ENCODE measurements at places on chromosomes 12 and 14. TPM values are rescaled to one million over a fixed set of nuclear protein-coding genes. Genes with fewer than 3 reads are reported as not detected.

- peak; percentile 64 for DNase-seq
Measured at GRCh38 chr12:57224973-57225679, 4.4 kb upstream of the SHMT2 start.

DNA sequence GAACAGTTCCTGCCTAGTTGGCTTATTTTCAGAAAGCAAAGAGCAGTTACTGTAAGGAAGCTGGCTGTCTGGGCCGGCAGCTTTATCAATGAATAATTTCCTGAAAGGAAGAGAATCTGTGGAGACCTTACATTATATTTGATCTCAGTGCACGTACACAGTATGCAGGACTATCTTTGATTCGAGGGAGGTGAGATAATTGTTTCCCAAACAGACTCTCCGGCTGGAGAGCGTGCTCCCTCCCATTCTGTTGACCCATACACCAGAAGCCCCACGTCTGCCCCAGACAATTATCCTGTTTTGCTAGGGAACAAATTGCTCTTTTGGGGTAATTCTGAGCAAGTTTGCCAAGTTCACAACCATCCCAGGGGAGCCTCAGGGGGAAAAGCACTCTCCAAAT is 1115.0 kb downstream of the VRK1 start:
- DNase-seq = no peak

DNA sequence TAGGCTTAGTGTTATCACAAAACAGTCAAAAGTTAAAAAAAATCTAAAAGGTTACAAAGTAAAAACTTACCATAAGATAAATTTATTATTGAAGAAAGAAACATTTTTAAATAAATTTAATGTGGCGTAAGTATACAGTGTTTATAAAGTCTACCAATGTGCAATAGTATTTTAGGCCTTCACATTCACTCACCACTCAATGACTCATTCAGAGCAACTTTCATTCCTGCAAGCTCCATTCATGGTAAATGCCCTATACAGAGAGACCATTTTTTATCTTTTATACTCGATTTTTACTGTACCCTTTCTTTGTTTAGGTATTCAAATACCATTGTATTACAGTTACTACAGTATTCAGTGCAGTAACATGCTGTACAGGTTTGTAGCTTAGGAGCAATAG is 124.5 kb downstream of the ANO4 start:
- no peak for DNase-seq

DNA sequence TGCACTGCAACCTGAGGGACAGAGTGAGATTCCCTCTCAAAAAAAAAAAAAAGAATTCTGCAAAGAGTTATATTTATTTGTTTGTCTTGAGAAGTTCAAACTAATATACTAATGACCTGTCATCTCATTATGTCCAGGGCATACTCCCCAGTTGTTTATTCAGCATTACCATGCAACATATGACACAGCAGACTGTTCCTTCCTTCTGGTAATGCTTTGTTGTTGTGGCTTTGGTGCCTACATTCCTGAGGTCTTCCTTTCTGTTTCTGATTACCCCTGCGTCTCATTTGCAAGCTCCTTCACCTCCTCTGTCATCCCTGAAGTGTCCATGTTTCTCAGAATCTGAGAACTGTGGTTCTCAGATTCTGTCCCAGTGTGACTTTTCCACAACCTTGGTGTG is 55.3 kb downstream of the DERA start:
- no peak for DNase-seq

- DNase-seq = peak; percentile 33
Measured at GRCh38 chr12:54680374-54680773, 32.2 kb upstream of the DCD start.

DNA sequence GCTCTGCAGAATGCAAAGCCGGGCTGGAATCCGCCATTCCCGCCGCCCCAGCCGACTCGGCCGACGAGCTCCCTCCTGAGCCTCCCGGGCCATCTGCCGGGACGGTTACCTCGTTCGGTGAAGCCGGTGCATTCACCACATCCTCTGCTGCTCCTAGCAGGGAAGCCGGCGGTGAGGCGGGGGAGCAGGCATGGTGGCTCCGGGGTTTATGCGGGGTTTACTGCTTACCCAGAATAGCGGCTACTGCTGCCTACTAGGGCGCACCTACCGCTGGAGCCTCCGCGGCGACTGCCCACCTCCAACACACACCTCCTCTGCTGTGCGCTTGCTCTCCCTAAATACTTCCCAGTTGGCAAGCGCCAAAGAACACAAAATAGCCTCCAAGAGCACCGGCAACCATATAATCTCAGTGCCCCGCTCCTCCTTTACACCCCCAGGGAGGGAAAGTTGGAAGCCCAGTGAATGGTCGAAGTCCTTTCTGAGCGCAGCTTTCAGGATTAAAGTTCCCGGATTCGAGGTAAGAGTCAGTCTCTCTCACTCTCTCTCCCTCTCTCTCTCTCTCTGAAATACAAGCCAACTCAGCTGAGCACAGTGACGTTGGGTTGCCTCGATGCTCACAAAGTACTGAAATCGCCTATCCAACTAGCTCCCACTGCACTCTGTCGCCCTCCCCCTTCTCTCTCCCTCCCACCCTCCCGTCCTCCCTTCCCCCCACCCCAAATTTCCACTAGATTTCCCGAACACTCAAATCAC is at the start of gene TBX5:
TBX5 (minus strand) TSS at position 626 of the 753 bp plus-strand sequence. CDS start 2,246 bp downstream, outside the sequence.
- DNase-seq = no peak

DNA sequence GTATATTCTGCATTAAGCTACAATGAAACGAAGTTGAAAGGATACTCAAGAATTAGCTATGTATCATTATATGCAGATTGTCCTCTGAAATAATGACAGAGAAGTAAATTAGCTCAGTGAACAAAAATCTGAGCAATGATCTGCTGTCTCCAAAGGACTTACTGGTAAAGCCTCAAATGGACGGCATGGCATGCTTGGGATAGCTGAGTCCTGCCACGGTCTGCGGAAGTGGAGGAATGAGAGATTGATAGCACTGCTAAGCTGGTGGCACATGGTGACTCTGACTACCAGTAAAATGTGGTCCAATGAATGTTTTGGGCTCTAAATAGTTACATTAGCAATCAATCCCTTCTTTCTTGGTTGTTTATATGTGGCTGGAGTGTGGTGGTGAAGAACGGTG is 3.7 kb upstream of the DENND5B start:
- DNase-seq = no peak

- DNase-seq = no peak
Measured at GRCh38 chr14:94522115-94522724, 13.0 kb upstream of the SERPINA12 start.

GRCh38 chr12:1663440-1664132 is 27.3 kb upstream of the ADIPOR2 start:
- no peak for DNase-seq

DNA sequence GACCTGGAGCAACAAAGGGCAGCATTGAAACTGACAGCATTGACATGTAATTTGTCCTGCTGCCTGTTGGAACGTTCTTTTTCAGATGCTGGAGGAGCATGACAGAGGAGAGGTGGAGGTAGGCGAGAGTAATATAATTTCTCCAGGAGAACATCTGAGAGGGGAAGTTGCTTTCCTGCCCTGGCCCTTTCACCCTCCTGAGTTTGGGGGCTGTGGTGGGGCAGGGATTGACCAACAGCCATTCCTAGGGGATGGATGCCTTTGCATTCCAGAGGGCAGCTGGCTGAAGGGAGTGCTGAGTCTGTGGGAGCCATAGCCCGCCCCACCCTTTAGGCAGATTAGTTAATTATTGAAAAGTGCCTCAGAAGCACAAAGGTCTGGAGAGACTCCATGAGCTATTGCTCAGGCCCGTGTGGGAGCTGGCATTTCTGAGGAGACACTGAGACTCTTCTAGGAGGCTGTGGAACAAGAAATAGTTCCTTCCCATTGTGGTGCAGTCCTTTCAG is 73.5 kb downstream of the ARF6 start:
- DNase-seq = no peak

GRCh38 chr12:71440345-71440762 is 756 bp downstream of the LGR5 start:
- no peak for DNase-seq

GRCh38 chr12:27105746-27106536 is 23.6 kb upstream of the C12orf71 start:
- no peak for DNase-seq

GRCh38 chr12:94327809-94328208 is 131.9 kb downstream of the CEP83 start:
- no peak for DNase-seq

DNA sequence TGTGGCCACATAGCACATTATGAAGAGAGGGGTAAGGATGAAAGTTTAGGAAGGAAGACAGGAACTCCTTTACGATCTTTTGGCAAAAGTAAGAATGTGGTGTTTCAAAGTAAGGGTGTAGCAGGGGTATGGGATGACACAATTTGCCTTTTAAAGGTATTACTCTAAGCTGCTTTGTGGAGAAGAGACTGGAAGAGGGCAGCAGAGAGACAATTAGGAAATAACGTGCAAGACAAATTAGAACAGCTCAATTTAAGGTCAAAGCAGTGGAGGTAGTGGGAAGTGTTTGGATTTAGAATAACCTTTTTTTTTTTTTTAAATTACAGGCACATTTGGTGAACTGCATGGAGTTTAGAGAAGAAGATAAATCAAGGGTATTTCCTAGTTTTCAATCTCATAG is 342.6 kb downstream of the NOVA1 start:
- no peak for DNase-seq

DNA sequence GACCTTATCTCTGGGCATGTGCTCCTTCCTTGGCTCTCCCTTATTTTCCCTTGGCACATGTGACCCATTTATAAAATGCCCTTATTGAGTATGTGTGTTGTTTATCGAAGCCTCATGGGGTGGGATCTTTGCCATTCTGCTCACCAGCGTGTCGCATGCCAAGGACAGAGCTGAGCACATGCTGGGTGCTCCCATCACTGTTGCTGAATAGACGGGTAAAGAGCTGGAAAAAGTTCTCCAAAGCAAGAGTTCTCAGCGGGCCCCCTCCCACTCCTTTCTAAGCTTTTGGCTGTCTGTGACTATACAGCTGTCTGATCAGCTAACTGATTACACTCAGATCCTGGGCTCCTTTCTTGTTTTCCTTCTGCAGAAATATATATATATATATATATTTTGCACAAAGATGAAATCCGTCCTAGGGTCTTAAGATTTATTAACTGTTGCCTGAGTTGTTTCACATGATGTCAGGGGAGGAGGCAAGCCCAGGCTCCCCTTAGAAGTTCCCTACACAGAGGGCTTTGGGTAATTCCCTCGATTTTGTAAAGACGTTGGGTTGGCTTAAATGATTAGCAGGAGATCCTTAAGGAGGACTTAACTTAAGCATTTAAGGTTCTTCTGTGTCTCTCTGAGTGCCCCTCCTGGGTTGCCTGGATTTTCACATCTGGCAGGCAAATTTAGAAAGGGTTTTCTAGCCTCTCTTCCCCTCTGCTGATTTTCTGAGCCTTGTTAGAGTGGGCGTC is 71.6 kb downstream of the TMEM132C start:
- no peak for DNase-seq

DNA sequence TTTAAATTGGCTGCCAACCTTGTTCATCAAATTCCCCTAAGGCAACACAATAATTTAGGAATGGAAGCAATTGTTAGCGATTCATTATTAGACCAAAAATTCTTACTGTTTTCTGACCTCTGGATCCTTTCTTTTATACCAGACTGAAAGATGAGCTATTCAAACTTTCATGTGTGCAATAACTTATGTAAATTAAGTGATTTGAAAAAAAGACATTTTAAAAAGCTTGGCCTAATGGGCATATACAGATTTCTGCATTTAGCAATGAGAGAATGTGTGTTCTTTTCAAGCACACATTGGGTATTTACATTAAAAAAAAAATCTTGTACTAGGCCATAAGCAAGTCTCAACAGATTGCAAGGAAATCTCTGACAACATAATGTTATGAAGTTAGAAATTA is 65.5 kb downstream of the C12orf75 start:
- DNase-seq = no peak

DNA sequence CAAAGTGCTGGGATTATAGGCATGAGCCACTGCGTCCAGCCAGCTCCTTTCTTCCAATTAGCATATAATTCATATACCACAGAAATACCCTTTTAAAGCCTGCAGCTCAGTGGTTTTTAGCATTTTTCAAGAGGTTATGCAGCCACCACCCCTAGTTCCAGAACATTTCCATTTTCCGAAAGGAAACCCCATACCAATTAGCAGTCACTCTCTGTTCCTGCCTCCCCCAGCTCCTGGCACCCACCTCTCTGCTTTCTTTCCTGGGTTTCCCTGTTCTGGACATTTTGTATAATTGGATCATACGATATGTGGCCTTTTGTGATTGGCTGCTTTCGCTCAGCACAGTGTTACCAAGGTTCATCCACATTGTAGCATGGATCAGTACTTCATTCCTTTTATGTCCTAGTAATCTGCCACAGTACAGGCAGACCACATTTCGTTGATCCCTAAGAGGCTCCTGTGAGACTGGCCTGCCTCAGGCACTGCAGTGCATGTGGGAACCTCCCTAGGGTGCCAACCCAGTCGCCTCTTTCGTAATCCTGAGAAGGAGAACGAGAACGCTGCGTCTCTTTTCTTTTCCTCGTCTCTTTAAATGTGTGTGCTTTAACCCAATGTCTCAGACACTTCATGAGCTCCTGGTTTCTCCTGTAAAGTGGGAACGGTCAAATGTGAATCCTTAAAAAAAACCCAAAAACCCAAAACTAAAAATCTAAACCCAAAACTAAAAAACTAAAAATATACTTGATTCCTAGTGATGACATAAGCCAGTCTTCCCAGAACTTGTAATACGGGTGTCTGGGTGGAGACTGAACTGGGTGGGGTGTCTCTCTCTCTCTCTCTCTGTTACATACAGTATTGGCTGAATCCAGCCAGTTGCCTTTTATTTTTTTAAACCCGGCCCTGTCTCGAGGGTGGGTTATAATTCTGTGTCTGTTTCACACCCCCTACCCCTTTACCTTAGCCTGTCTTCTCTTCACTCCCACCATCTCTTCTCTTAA is 14.7 kb downstream of the AACS start:
- no peak for DNase-seq

DNA sequence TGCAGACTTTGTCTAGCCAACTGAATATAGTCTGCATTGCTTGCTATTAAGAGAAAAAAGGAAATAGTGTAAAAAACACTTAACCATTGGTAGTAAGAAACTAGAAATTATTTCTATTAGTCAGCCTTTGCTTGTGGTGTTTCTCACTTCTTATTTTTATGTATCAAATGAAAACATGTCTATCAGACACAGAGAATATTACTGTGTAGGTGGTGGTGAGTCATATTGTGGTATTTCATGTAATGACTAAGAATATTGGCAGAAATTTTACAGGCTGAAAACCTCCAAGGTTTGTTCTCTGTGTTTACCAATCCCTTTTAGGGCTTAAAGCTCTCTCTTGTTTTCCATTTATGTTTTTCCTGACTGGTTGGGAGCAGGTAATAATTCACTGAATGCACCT is 87.2 kb downstream of the DAAM1 start:
- no peak for DNase-seq

Gene NIN
- 94.5 TPM for total RNA-seq

Gene C14orf39
- not detected for total RNA-seq

Gene ANKRD33
- total RNA-seq = not detected

Gene STYK1
- 0.17 TPM for total RNA-seq

Gene RNU4-1
- total RNA-seq = 1,846 TPM

Gene P2RX2
- total RNA-seq = not detected

Gene CCDC197
- total RNA-seq = not detected

Gene VDR
- total RNA-seq = 17.3 TPM

Gene FAM90A1
- total RNA-seq = 0.15 TPM

Gene CLEC2D
- total RNA-seq = 299 TPM
